T1000 (cell line): ENCODE measurements at places on chromosomes 5 and 9.

DNA sequence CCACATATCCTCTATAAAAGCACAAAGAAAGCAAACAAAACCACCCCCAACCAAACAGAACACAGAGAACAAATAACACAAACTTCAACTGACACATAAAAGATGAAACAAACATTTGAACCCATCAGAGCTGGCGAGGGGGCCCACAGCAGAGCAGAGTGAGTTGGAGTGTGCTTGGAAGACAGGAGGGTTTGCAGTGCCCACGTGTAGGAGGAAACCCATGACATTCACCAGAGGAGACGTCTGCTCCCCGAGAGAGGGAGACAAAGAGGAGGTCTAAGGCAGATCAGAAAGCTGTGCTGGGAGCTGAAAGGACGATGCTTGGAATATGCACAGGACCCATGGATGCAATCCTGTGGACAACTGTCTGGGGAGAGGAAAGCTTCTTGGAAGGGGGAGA, 27.0 kb downstream of the MRPL36 start:
- DNase-seq = no peak

GRCh38 chr5:157594257-157594656, 18.7 kb upstream of the ADAM19 start:
- no peak for DNase-seq

GRCh38 chr5:121108725-121109124, 644.6 kb downstream of the PRR16 start:
- no peak for DNase-seq

DNA sequence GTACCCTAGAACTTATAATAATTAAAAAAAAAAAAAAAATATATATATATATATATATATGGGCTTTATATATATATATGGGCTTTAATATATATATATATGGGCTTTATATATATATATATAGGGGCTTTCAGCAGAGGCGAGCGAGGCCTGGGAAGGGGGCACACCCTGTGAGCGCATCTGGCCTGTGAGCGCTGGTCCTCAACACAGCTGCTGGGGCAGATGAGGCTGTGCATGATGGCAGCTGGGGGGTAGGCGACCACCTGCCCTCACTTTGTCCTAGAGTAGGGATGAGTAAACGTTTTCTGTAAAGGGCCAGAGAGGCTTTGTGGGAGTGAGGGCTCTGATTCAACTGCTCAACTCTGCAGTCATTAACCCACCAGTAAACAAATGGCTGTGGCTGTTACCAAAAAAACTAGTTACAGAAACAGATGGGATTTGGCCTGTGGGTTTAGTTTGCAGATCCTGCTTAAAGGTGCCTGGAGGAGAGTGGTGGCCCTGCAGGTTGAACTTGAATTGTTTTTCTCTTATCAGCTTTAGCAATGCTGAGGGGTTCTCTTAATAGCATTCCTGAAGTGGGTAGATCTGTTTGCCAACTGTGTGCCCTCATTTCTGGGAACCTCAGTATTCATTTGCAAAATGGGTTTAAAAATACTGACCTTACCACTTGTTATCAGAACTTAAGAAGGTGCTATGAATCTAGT, 88.1 kb upstream of the EPB41L4B start:
- DNase-seq = no peak

DNA sequence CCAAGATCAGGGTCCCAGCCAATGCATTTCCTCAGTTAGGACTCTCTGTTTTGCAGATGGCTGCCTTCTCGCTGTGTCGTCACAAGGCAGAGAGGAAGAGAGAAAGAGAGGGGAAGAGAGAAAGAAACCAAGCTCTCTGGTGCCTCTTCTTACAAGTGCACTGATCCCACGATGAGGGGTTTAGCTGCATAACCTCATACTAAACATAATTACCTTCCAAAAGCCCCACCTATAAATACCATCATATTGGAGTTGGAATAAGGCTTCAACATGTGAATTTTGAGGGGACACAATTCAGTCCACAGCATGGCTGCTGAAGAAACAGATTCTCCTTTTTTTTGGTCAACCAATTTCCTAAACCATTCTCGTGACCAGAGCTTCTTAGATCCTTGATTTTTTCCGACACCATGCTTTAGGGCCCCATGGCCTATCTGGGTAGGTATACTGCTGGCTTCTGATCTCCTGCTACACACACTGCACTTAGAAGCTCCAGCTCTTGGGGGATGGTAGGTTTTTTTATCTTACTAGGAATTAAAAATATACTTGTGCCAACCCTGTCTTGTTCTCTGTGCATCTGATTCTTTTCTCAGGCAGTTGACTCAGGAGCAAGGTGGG, 5.1 kb downstream of the CAMK4 start:
- no peak for DNase-seq

GRCh38 chr9:131754846-131755245, 15.0 kb upstream of the RAPGEF1 start:
- DNase-seq = no peak

- no peak for DNase-seq
These were observed 66.0 kb downstream of the RASGEF1C start for GRCh38 chr5:180142824-180143610.

DNA sequence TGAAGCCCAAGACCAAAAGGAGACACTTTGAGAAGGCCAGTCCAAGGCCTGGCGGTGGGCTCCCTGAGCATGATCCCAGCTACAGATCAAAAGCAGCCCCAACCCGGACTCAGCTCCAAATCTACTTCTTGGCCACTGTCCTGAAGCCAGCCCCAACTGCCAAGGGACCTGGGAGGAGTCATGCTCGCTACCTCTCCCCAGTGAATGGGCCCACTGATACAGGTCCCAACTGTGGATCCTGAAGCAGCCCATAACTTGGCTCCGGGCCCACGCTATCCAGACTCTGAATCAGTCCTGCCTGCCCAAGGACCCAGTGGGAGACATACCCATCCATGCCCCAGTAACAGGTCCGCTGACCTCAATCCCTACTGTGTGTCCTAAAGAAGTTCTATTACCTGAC, 1545.3 kb upstream of the C9orf72 start:
- no peak for DNase-seq

GRCh38 chr5:152813526-152813925, 408.4 kb upstream of the NMUR2 start:
- DNase-seq = no peak

- DNase-seq = no peak
These were observed 102.2 kb upstream of the IER5L start for GRCh38 chr9:129280236-129280622.

DNA sequence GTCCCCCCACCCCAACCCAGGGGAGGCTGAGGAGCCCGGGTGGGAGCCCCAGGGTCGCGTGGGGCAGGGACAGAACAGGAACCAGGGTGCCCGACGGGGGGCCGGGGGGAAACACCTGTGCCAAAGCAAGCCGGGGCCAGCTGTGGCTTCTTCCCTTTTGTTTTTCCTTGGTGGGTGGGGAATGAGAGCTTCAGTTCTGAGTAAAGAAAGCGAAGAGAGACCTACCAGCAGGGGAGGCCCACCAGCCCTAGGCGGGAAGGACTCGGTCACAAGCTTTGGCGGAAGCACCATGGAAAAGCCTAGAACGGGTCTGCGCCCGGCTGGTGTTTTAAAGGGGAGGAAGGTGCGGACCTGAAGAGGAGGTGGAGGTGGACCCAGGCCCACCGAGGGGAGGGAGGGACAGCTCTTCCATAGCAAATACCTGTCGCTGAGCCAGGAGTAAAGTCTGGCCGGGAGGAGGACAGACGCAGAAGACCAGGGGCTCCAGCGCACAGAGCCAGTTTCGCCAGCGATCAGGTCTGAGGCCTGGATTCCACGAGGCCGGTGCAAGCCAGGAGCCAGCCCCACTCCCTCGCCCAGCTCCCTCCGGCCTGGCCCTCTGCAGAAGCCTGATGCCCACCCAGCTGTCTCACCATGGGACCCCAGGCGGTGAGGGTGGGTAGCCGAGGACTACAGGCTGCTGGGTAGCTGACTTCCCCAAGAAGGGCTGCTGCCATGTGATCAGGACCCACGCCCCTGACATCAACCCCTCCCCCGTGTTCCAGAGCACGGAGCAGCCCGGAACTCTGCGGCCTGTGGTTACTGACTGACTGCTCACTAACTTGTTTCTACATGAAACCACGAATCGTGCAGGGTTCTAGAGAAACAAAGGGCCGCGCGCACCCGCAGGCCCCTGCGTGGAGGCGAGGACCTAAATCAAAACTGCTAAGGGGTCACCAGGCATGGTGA, 849 bp upstream of the MGAT1 start:
- DNase-seq = no peak

GRCh38 chr5:135426102-135427082, 20.8 kb downstream of the DCANP1 start:
- no peak for DNase-seq

DNA sequence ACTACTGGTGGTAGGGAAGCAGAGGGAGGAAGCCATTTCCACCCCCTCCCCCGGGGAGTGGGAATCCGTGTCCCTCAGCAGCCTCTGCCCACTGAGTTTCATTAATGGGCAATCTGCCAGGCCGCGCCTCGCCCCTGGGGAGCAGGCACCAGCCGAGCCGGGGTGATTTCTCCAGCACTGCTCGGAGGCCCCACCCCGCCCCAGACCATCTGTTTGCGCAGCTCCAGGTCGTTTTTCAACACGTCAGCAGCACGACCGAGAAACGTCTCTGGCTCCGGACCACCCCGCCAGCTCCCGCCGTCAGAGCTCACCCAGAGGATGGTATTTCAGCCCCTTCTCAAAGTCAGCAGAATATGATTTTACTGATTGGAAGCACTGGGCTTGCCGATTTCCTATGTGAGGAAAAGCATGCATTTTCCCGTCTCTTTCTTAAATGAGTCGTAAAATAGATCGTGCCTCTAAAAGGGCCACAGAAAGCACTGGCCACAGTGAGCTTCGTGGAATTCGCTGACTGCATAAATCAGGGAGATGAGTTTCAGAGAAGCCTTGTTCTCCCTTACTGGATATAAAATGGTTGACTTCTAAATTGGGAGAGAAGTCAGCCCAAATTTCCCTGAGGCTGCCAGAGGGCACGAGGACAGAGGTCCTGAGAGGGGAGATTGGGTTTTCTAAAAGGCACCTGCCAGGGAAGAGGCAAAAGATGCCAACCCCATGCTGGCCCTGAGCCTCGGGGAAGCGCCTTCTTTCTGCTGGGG, 47.0 kb downstream of the OLFM1 start:
- no peak for DNase-seq

- DNase-seq = no peak
These were observed 134.2 kb downstream of the RNF180 start for GRCh38 chr5:64299805-64300204.

DNA sequence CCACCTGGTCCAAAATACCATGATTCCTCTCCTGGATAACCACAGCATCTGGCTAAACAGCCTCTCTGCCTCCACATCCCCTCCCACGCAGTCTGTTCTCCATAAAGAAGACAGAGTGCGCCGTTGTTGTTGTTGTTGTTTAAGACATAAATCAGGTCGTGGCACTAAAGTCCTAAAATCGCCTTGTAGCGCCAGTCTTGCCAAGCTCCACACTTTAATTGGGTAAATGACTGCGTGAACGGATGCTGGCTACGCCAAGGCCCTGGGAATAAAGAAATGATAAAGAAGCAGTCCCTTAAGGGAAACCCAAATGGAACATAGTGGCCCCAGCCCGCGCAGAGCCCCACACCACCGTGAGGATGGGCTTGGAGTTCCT, 364 bp upstream of the SFXN1 start:
- no peak for DNase-seq

GRCh38 chr9:97348871-97349270, 41.4 kb downstream of the CCDC180 start:
- DNase-seq = no peak

GRCh38 chr5:150644058-150644457, 3.6 kb downstream of the SYNPO start:
- no peak for DNase-seq

DNA sequence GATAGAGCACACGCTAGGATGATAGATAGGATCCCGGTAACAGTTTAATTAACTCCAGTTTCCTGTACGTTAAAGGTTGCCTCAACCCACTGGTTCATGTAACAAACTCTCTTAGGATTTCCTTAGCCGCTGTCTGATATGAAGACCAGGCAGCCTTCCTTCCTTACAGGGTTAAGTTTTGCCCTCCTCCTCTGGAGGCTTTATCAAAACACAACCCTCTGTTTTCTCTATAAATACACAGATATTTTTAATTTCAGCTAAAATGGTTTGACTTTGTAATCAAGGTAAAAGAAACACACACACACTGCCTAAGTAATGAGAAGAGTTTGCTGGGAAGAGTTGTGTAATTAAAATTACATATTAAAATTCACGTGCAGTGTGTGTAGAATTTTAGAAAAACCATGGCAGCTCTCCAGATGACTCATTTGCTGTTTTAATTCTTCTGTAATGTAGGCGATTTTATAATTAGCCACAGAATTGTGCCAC, 369.8 kb downstream of the CSNK1G3 start:
- DNase-seq = no peak

DNA sequence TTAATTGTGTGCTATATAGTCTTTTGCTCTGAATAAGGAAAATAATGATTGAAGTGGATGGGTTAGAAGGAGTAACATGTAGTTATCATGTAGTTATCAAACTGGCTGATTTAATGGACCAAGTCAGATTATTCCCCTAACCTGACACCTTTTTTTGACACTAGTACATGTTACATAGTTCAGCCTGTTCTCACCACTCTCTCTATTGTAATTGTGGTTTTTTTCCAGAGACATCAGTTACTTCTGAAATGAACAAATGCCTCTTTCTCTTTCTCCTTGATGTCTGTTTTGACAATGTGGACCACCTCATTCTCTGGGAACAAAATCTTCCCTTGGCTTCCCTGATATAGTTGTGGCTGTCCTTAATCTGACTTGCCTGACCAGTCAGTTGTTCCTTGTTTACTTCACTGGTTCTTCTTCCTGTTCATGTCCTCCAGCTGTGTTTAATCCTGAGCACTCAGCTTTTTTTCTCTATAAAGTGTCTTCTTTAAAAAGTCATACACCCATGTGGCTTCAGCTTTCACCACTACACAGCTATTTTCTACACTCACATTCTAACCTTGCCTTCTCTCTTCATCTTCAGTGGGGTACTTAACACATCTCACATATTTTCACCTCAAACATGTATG, 243.4 kb downstream of the ARRDC3 start:
- DNase-seq = no peak
